AG04449 (cell line): ENCODE measurements at places on chromosomes 16 and 17.

DNA sequence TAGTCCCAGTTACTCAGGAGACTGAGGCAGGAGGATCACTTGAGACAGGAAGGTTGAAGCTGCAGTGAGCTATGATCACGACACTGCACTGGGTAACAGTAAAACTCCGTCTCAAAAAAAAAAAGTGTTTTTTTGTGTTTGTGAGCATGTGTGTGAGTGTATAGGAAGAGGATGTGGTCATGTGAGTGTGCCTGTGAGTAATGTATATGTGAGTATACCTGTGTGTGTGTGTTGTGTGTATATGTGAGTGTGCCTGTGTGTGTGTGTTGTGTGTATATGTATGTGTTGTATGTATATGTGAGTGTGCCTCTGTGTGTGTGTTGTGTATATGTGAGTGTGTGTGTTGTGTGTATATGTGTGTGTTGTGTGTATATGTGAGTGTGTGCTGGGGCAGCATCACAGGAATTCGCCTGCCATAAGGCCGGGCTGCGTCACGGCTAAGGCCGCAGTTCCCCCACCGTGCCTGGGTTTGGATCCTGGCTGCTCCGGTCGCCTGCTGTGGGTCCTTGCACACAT is 21.4 kb upstream of the NPTX1 start:
- DNase-seq: no peak

GRCh38 chr16:48113001-48113400 is 42.8 kb downstream of the ABCC12 start:
- no peak for DNase-seq

DNA sequence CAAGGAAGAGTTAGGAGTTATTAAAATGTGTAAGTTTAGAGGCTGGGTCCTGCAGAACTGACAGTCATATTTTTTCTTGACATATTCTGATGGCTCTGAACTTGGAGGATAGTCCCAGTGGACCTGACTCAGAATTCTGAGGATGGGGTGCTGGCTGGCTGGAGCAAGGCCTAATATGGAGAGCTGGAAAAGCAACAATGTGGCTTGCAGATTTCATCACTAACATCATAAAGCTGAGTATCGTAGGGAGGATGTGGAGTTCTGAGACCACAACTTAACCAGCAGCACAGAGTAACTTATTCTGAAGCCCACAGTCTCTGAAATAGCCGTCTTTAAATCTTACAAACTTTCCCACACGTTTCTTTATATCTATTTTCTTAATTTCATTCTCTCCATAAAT is 2.3 kb downstream of the KRTAP1-5 start:
- DNase-seq: peak; percentile 51

GRCh38 chr17:63598281-63598680 is 2.4 kb upstream of the TACO1 start:
- DNase-seq: no peak

- no peak for DNase-seq
Measured at GRCh38 chr17:49214676-49215360, 4.3 kb downstream of the ABI3 start.

- DNase-seq: peak; percentile 55
Measured at GRCh38 chr17:1577182-1577581, 14.6 kb upstream of the PITPNA start.

- DNase-seq: no peak
Measured at GRCh38 chr16:58654560-58655214, 25.1 kb upstream of the CNOT1 start.

DNA sequence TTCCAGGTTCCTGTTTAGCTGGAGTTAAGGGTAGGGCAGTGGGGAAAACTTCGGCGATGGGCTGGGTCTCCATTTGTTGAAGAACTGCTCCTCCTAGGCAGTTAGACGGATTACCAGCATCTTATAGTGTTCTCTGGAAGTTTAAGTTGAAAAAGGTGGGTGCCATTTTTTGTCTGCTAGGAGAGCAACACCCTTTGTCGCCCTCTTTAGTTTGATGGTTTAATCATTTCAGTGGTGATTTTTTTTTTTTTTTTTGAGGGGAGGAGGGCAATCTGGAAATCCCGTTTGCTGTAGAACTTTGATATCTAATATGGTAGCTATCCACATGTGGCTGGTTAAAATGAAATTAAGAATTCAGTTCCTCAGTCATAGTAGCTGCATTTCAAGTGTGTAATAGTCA is 4.1 kb downstream of the UBFD1 start:
- DNase-seq: no peak

GRCh38 chr17:9767432-9767991 is 23.9 kb downstream of the DHRS7C start:
- DNase-seq: no peak

DNA sequence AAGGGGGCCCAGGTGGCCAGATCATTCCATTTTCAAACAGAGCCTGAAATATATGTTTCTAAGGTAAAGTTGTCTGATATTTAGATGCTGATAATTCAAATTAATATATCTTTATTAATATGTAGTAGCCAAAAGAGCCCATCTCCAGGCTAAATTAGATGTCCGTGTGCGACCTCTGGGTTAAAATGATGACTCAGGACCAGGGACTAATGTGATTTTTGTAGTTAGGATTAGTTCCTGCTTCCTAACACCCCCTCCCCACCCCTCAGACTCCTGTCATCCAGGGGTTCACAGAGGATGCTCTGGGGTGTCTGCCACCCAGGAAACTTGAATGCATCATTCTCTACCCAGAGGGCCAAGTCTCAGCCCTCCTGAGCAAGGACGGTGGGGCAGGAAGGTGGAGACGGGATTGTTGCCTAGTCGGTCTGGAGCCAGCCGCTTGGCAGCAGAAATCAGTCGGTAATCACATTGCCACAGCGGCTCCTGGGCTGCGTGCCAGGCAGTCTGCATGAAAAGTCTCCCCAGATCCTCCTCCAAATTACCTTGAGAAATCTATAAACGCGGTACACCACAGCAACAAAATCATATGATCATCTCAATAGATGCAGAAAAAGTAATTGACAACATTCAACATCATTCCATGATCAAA is 29.8 kb downstream of the CNGB1 start:
- DNase-seq: no peak

- no peak for DNase-seq
Measured at GRCh38 chr16:57751539-57752202, 16.1 kb downstream of the KATNB1 start.

DNA sequence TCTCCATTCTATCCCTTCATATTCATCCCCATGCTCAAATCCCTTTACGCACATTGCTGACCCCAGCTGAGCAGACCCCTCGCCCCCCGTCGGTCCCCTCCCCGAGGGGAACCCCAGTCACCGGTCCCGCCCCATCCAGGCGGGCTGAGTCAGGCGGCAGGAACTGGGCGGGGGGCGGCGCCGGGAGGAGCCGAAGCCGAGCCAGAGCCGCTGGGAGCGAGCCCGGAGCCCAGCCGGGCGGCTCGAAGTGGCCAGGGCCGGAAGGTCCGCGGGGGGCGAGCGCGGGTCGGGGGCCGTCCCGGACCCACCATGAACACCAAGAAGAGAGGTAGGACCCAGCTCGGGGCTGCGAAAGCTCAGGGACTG is 8.6 kb downstream of the RIPOR1 start:
- DNase-seq: no peak

GRCh38 chr16:27315333-27316037 is 1.7 kb downstream of the IL4R start:
- DNase-seq: no peak

DNA sequence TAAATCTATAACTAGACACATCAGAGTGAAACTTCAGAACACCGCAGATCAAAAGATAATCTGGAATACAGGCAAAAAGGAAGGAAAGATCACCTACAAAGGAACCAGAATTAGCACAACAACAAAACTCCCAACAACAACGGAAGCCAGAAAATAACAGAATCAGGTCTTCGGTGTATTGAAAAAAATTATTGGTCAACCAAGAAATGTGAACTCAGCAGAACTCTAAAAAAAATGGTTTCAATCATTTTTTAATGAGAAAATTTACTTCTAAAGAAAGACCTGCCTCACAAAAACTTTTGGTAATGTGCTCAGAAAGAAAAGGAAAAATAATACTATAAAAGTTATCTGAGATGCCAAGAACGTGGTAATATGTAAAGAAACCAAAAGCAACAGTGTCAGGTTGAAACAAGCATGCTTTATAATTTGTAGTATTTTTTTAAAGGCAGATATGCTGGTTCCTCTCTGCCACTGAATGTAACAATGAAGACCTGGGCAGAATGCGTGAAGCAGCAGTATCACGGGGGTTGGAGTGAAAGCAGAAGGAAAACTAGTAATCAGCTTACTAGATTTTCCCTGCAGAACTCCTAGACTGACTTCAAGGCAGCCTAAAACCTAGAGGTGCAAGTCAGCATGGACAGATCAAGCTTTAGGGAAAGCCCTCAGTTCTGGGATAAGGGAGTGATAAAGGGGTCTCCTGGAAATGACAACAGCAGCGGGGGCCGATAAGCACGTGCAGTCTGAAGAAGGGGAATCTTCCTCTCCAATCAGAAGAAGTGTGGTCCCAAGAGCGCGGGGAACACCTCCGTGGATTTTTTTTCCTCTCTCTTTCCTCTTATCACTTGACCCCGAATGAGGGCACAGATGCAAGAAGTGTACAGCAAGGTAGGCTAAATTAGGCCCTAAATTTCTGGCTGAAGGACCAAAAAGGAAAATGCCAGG is 80.9 kb upstream of the TEKT1 start:
- no peak for DNase-seq

GRCh38 chr17:64635647-64636305 is 26.3 kb downstream of the SMURF2 start:
- DNase-seq: peak; percentile 63

DNA sequence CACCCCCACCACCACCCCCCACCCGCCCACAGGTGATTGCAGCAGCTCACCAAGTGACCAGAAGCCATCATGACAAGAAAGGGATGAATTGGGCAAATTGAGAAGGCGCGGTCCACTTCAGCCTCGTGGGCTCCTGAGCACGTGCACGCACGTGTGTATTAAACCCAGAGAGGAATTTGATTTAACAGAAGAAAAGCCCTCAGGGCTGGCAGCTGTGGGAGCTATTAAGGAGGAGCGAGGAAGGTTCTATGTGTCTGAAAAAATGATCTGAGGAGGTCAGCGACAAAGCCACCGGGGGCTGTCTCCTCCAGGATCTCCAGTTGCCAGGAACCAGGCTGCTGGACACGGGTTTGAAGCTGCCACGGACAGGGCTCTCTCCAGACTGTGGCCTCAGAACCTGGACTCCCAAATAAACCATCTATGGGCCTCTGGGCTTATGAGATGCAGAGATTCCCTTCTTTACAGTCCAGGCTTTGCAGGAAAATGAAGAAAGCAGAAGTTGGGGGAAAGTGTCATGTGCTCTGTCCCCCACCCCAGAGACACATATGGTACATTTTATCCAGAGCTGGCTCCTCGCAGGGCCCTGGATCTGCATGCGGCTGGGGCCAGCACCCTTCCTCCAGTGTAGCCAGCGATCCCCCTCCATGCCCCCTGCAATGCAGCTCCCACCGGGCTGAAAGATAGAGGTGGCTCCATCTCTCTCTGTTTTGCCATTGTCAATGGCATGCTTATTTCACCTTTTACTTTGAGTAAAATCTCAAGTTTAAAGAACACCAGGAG is 219.7 kb upstream of the RPL38 start:
- no peak for DNase-seq

GRCh38 chr16:79997257-79997656 is 396.7 kb upstream of the MAF start:
- DNase-seq: no peak

DNA sequence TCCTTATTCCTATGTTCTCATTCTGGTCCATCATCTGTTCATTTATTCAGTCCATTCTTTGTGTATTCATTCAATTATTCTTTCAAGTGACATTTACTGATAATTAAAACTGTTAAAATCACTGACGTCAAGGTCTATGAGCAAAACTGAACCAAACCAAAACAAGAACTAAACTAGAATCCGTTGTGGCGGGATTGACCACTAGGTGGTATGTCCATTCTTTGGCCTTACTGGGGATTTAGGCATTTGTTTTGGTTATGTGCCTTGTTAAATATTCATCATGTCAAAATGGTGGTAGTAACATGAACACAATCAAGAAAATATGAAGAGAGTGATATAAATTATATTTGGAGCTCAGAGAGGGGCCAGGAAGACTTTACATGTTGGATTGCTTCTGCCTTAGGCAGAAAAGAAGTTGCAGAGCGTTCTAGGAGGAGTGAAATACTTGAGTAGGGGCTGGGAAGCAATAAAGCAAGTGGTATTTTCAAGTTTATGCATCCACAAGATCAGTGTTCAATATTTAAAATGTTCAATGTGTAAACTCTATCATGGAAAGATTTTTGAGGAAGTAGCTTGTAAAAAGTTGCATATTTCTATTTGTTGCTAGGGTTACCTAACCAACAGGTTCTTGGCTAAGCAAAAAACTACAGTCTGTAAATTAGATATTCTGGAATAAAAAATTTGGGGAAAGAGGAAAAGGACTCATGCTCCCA is 129.0 kb downstream of the CDH13 start:
- DNase-seq: no peak

DNA sequence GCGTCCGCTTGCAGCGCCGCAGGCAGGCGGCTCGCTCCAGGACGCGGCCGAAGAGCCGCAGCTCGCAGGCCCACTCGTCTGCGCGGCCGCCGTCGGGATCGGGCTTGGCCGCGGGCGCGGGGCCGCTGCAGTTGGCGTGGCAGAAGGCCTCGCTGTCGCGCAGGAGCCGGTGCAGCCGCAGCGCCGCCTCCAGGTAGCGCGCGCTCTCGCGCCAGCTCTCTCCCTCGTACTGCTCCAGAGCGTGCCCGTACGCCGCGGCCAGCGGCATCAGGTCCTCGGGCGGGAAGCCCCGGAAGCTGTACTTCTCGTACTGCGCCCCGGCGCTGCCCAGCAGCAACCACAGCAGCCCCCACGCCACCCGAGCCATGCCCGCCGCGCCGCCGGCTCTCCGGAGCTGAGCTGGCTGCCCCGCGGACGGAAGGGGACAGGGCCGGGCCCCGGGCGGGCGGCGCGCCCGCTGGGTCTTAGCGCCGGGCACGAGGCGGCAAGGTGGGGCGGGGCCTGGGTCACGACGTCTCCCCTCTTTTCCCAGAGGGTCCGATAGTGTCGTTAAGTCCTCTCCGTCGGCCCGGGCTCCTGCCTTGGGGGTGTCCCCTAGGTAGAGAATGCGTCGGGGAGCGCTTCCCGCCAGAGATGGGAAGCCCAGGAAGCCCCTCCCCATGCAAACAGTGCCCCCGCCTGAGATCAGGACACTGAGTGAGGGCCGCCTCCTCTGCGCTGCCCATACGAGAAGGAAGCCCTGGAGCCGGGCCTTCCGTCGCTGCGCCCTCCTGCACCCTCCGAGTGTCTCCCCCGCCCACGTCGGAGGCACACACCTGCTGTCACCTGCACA is at the start of gene P3H4:
Gene P3H4, minus strand, starts transcription at position 401 of the 832 bp plus-strand sequence. Its CDS starts 34 bp downstream, at position 367.
- no peak for DNase-seq

DNA sequence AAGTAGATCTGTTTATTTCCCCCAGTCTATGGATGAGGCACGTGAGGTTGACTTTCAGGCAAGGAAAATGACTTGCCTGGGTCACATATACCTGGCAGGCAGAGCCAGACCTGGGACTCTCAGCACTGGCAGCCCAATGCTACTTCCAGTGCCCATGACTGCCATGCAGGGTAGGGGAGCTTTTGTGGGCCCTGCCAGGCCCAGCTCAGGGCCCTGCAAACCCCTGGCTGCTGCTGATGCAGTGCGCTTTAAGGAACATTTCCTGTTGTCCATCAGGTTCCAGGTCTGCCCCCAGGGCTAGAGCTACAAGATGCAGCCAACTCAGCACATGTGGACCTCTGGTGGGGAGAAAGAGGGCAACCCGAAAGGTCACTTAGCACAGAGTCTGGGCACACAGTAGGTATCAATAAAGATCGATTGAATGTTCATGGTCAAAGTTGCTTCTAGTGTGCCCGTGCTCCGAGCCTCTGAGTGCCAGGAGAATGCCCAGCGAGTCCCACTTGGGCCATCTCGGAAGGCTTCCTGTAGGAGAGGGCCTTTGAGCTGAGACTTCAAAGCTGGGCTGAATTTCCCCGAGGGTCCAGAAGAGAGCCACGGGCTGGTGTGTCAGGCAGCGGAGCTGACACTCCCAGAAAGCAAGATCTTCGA is 513 bp upstream of the TBX21 start:
- no peak for DNase-seq
